Hematopoietic multipotent progenitor cell treated with erythropoietin and hydrocortisone succinate and interleukin-3 and kit ligand, for 8 days (in vitro differentiated cells): ENCODE measurements at places on chromosomes 16 and 17.

DNA sequence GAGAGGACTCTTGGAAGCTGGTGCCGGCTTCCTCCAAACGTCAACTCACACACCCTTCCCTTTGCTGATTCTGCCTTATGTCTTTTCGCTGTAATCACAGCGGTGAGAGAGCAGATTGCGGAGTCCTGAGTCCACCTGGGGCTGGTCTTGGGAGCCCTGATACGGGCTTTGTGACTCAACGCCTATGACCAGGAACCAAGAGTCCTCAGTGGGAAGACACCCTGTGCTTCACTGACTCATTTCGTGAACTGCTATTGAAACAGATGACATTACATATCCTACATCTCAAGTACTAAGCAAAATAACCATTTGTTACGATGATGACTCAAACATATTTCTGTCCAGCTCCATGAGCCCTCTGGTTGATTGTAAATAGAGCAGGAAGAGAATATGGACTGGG, 90.7 kb upstream of the CREBBP start:
- DNase-seq, result no peak

DNA sequence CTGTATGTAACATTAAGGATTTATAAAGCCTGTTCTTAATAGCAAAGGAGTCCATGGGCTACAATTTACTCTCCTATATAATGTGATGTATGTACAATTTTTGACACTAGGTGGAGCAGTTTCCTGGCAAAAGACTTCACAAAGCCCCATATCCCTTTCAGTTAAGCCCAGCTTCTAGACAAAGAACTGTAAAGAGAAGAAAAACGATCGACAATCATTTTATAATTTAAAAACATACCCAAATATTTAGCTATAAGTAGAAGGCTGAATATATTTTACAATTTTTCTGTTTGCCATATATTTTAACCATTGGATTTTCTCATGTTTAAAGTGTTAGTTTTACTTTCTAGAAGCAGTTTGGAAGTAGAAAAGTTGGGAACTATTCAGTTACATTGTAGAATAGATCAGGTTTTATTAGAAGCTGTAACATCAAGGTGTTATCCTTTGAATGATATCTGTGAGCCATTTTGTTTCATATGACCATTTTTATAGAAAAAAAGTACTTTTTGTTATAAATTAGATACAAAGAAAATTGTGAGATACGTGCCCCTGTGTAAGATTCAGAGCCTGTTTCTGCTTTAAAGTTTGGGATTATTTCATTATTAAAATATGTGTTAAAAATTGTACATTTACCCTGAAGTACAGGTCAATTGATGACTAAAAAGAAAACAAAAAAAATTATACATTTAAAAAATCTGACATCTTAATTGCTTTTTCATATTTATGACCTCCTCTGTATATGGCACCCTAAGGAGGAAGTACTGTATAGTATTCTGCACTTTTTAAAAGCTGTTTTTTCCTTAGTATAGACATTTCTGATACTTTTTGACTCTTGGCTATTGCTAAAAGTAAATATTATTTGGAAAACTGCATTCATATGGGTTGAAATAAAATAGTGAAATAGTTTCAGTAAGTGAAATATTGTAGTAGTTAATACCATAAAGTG, 46.3 kb downstream of the VMP1 start:
- peak; percentile 94 for DNase-seq

- no peak for DNase-seq
Observed at GRCh38 chr17:65755799-65756198, 194.4 kb upstream of the AXIN2 start.

DNA sequence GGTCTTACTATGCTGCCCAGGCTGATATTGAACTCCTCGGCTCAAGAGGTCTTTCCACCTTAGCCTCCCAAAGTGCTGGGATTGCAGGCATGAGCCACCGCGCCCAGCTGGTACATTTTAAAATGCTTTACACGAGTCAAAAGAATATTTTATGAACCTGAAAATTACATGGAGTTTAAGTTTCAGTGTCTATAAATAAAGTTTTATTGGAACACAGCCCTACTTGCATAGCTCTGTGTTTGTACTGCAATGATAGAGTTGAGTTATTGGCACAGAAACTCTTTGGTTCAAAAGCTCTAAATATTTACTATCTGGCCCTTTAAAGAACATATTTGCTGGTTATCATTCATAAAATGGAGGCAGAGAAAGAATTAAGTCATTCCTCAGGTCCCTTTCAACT, 24.3 kb downstream of the MAP2K6 start:
- DNase-seq, result no peak

DNA sequence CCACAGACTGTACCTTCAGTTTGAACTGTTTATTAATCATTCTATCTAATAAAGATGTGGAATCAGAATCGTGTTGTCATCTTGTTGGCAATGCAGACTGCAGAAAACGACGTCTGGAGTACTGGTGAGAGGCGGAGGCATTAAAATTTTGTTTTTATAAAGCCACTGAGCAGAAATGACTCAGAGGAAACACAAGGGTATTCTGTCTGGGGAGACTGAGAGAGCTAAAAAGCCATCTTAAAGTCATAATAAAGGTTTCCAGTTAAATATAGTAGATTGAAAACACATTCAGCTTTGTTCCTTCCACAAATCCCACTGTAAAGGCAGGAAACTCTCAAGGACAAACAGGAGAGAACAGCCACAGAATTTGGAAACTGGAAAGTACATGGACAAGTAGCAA, 74.2 kb downstream of the CPPED1 start:
- DNase-seq, result no peak

DNA sequence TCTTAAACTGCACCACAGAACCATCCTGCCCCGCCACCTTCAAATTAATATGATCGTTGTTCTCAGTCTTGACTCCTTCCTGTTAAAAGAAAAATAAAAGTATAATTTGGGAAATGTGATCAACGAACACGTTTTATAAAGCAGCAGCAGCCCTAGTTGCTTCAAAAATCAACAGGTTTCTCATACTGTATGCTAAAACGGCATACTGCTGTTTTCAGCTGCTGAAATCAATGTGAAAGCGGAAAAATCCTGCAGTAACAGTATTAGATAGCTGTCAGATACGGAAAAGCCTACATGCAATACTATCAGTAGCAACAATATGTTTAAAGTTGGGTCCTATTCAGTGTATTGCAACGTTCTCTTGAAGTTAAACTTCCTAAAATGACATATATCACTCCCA, 1.6 kb downstream of the SUMO2 start:
- DNase-seq, result peak; percentile 21

DNA sequence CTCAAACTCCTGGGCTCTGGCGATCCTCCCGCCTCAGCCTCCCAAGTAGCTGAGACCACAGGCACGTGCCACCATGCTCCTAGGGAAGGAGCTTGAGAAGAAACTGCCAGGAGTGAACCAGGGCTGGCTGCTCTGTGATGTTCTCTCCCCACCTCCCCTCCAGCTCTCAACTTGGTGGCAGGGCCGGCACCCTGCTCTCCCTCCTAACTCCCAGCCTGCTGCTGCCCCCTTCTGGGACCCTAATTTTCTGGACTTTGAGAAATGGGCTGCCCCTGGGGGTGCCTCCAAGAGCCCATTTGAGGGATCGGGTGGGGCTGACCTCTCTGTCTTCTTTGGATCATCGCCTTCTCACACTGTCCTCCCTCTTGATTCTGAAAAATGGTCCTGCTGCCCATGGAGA, 14.9 kb upstream of the STAT3 start:
- peak; percentile 67 for DNase-seq

DNA sequence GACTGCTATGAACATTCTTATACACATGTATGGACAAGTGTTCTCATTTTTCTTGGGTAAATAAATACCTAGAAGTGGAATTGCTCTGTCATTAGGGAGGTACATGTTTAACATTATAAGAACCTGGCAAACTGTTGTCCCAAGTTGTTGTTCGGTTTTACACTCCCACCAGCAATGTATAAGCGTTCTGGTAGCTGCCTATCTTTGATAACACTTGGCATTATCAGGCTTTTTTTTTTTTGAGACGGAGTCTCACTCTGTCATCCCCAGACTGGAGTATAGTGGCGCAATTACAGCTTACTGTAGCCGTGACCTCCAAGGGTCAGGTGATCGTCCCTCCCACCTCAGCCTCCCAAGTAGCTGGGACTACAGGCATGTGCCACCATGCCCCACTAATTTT, 16.3 kb downstream of the ATAD5 start:
- DNase-seq, result peak; percentile 91

- no peak for DNase-seq
Observed at GRCh38 chr16:13767215-13767614, 152.7 kb upstream of the ERCC4 start.

DNA sequence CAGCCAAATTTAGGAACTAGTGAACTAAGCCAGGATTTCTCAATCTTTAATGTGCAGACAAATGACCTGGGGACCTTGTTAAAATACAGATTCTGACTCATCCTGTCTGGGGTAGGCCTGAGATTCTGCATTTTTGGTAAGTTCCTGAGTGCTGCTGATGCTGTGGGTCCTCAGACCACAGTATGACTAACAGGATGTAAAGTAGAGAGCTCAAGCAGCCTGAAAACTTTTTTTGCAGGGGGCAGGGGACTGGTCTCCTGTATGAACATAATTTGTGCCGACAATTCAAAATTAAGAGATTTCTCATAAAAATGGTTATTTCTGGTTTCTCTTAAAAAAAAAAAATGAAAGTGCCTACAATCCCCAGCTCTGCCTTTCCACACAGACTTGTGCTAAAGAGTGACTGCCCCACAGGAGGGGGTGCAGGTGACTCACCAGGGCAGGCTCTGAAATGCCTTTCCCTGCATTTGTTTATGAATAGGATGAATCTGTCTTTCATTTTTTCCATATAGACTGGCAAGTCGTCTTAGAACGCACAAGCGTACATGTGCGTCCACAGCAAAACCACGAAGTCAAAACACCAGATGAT, 271.5 kb downstream of the PHKB start:
- no peak for DNase-seq

DNA sequence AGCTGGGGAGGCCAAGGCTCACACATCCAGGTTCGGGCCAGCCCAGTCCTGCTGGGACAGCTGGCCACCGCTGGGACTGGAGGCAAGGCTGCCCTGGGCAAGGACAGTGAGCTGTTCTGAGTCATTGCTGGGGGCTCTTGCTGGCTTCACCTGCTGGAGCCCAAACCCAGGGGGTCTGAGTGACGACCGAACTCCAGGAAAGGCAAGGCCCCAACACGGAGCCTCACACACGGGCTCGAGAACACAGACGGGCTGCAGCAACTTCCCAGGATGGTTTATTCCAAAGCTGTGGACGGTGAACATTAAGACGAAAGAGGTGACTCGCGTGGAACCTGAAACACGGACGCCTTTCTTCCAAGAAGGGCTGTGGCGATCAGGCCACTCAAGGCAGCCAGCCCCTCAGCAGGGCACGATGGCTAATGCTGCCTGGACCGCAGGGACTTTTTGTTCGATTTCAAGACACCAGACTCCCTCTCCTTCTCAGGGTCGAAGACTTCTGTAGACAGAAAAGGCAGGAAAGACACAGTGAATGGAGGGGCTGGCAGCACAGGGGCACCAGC, 21.5 kb downstream of the KDM8 start:
- DNase-seq, result no peak

DNA sequence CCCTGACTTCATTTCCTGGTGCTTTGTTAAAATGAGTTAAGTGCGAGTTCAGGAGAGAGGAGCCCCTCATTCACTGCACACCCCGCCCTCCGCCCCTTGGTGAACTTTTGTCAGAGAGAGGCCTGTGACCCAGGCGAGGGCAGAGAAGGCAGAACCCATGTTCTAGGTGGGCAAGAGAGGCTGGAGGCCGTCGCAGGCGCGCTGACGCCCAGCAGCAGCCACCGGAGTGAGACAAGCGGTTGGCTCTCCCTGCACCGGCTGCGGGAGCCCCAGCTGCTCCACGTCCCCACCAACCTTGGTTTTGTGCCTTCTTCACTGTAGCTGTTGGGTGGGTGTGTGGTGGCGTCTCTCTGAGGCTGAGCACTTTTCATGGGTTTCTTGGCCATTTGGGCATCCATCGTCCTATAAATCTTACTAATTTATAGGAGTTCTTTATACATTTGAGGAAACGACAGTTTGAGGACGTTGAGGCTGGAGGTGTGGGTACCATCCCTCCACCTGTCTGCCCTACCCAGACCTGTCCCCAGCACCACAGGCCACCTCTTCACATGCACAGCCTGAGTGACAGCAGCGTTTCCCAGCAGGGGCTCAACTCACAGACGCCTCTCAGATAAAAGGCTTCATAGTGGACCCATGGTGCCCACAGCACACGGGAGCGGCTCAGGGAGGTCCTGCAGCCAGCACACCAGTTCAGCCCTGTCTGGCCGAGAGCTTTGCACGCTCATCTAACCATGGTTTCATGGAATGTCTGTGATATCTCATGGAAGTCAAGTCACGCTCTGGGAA, 45.2 kb upstream of the CBFA2T3 start:
- DNase-seq, result no peak

- DNase-seq, result no peak
Observed at GRCh38 chr17:30450125-30451027, 26.8 kb upstream of the GOSR1 start.

GRCh38 chr16:72673118-72673517, 374.8 kb downstream of the ZFHX3 start:
- no peak for DNase-seq

GRCh38 chr16:56916571-56917403, 15.2 kb upstream of the HERPUD1 start:
- no peak for DNase-seq

DNA sequence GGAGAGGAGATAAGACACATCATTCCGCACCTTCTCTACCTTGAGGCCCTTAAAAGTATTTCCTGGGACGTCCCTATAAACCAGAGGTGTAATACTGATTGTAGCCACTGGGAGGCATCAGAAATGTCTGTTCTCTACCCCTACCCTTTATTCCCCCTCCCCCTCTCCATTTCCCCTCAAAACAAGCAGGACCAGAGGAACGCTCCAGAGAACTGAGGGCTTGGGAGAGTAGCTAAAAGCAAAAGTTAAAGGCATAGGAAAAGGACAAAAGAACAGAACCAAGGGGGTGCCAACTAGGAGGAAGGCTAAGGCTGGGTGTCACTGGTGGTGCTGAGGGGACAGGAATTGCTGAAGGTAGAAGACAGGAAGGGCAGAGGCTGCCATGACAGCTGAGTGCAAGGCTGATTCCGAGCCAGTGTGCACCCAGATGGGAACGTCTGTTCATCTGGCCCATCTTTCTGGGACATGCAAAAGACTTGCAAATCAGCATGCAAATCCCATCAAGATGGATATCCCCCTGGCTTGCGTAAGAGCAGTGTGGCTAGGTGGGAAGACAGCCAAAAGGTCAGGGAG, 6.7 kb downstream of the CAMTA2 start:
- DNase-seq, result peak; percentile 64

- DNase-seq, result no peak
Observed at GRCh38 chr16:65201511-65201910, 79.6 kb upstream of the CDH11 start.

GRCh38 chr17:65385726-65386125, 175.7 kb downstream of the AXIN2 start:
- DNase-seq, result no peak
